ENCODE measurements at places on chromosomes 3 and 15.

DNA sequence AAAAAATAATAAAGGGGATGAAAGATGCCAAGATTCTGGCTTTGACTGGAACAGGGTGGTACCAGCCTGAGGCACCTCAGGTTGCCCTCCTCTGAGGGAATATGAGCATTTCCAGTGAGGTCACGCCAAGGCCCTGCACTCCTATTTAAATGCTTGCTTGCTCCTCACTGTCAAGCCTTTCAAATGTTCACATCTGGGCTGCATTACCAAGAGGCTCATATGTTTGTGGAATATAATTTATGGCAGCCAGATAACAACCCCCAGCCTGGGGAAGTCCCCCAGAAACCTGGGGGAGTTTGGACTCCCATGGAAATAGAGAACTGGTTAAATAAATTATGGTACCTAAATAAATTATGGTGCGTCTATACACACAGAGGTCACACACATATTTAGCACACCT is 88.4 kb downstream of the FRMD4B start:
- no peak for DNase-seq

GRCh38 chr3:43755516-43756200 is 64.9 kb downstream of the ABHD5 start:
- no peak for DNase-seq

DNA sequence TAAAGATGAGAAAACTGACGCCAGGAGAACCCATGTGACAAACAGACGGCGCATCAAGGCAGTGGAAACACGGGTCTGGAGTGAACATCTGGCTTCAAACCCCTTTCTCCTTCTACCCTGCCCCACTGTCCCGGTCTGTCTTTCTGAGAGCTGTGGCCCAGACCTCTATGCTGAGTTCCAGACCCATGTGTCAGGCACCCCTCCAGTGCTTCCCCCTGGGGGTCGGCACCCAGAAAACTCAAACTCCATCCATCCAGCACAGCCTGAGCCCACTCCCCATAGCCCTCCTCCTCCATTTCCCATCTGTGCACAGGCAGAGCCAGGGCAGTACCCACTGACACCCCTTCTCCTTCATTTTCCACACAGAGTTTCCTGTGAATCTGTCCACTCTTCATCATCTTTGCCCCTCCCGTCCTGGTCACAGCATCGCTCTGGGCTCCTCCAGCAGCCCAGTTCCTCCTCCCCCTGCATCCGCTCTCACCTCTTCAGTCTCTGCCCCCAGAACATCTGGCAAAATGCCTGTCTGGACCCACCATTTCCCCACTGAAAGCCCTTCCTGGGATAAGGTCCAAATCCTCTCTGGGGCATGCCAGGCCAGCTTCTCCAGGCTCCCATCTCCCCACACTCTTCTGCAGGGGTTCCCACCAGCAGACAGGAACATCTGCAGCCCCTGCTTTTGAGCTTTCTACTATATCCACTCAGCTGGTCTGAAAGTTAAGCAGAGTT is 2.9 kb downstream of the FAM240A start:
- DNase-seq, result no peak

GRCh38 chr3:100048248-100048647 is 66.1 kb downstream of the FILIP1L start:
- no peak for DNase-seq

- DNase-seq, result no peak
These were observed 186.4 kb downstream of the ADAMTS9 start for GRCh38 chr3:64501298-64501906.

- peak; percentile 58 for DNase-seq
These were observed 17.8 kb downstream of the SPATA12 start for GRCh38 chr3:57078344-57078634.

DNA sequence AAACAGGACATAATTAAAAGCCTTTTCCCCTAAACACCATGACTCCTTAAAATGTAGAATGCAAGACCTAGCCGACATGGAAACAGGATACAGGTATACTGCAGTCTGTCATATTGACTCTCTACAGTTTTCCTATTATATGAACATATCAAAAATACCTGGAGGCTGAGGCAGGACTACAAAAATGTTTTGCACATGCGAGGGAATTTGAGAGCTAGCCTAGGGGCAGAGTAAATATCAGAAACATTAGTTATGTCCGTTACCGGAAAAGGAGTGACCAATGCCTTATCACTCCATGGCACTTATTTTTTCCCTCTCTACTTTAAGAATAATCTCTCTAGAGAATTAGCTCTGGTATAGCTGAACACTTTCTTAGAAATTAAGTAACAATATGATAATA is 732.3 kb downstream of the TUSC7 start:
- no peak for DNase-seq

- DNase-seq, result no peak
These were observed 36.1 kb upstream of the LIMD1 start for GRCh38 chr3:45558431-45558830.

- DNase-seq, result peak; percentile 66
These were observed 100.7 kb downstream of the TIGIT start for GRCh38 chr3:114394551-114394950.

DNA sequence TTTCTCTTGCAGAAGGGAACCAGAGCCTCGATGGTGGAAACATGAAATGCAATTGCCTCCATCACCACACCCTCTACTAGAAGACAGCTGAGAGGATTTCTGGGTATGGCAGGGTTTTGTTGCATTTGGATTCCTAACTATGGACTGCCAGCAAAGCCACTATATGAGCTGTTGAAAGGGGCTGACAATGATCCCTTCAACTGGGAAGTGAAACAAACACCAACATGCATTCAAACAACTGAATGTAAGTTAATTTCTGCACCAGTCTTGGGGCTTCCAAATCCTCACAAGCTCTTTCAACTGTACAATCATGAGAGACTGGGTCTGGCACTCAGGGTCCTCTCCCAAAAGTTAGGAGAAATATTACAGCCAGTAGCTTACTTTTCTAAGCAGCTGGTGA is 116.7 kb upstream of the PLCL2 start:
- no peak for DNase-seq

DNA sequence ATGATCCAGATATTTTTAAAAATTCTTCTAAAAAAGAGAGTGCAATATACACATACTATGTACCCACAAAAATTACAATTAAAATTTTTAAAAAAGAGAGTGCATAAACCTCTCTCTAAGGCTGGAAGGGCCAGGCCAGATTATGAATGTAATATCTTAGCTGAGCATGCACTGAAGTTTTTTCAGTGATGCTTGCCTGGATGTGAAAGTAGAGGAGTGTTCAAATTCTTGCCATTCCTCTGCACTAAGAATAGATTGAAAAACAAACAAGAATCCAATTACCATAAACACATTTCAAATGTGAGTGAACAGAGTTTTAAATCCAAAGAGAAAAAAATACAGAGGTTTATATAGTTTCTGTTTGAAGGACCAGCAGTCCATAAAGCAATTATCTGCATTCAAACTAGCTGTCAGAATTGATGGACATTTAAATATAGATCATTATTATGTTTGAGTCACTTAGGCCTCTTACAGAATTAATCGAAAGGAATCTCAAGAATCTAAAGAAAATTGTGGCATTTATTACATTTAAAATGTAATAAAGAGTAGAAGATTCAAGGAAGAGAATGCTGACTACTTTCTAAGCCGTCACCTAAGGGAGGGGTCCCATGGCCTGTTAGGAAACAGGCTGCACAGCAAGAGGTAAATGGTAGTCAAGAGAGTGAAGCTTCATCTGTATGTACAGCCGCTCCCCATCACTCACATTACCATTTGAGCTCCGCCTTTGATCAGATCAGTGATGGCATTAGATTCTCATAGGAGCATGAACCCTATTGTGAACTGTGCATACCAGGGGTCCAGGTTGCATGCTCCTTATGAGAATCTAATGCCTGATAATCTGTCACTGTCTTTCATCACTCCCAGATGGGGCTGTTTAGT is 159.3 kb upstream of the MDFIC2 start:
- peak; percentile 9 for DNase-seq

GRCh38 chr3:145017959-145018358 is 1046.3 kb downstream of the DIPK2A start:
- DNase-seq, result no peak

DNA sequence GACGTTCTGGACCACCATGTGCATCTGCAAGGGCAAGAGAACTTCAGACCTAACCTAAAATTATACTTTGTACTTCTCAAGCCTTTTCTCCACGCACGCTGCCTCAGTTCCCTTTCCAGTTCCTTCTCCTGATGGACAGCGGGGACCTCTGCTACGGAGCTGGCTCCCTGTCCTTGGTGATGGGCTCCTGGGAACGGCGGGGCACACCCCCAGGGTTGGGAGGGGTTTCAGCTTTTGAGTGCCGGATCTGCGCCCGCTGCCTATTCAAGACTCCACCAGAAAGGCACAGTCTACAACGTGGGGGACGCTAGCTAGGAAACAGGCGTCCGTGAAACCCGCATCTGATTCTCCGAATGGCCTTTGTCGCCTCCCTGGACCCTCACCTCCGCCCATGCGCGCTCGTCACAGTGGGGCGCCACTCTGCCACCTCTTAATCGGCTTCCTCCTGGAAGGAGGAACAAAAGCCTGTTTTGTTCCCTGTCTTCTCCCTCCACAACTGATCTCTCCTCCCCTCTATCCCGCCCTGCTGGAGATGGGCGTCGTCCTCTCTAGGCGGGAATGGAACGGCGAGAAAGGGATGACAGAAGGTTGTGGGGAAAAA is 2.2 kb downstream of the GPR149 start:
- no peak for DNase-seq

GRCh38 chr15:51024735-51025453 is 69.8 kb downstream of the TNFAIP8L3 start:
- DNase-seq, result no peak

GRCh38 chr15:90376789-90377188 is 11.3 kb upstream of the IQGAP1 start:
- DNase-seq, result no peak

GRCh38 chr3:109853077-109853731 is 515.9 kb upstream of the DPPA4 start:
- no peak for DNase-seq

- no peak for DNase-seq
These were observed 43.7 kb downstream of the ATP8B4 start for GRCh38 chr15:50075319-50075718.

DNA sequence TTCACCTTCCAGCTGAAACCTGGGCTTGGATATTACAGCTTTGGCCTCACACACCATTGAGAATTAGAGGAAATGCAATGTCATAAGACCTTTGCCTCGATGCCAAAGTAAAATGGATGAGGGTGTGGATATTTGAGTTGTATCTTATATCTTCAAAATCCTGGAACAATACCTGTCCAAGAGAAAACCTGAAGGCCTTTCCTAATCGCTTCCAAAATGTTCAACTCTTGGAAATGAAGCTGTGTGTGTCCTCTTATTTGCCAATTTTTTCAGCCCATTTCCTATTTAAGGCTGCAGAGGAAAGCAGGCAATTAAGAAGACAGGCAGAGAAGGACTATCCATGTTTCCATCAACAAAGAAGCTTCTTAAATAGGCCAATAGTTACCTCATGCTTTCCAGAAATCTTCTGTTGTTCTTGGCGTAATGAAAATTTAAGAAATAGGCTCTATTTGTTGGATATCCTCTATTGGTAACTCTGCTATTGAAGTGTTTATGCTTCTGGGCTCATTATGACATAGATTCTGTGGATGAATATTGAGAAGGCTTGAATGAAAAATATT is 99.5 kb upstream of the ZBTB20 start:
- DNase-seq, result no peak

DNA sequence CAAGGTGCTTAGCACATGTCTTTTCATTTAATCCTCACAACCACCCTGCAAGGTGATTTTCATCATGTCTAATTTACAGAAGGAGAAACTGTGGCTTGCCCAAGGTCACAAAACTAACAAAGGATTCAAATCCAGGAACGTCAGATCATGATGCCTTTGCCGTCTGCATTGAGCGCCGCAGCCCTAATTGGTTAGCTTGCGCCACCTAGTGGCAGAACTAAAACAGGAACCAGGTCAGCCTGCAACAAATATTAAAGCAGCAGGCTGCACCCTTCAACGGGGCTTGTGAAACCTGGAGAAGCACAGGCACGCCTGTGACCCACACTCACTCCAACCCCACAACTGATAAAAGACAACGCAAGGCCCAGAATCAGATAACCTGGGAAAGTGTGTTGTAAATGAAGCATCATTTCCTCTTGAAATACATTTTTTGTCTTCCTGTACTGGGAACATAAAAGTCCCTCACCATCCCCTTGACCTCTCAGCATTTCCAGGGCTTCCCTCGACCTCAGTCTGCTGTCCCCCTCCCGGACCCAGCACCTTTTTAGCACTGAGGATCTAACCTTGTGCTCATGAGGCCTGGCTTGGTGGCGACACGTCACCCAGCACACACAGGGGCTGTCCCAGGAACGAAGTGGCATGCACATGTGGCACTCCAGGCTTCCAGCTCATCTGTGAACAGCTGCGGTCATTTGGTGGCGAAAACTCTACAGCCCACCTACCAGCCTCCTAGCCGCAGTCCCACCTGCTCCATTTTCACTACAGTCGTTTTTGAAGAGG is 17.3 kb downstream of the DPH3 start:
- peak; percentile 74 for DNase-seq

DNA sequence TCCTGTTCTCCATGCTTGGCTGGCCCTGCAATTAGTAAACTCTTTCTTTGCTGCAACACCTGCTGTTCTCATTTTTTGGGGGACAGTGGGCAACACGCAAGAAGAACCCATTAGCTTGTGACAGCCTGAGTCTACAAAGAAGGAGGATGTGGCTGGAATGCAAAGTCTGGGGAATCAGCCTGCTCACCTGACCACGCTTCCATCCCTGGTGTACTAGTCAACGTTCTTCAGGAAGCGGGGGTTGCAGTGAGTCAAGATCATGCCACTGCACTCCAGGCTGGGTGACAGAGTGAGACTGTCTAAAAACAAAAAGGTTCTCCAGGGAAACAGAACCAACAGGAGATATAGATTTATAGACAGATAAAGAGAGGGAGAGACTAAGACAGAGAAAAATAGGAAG is 27.7 kb upstream of the KBTBD12 start:
- no peak for DNase-seq

- peak; percentile 26 for DNase-seq
These were observed 61.9 kb downstream of the LRRK1 start for GRCh38 chr15:100981086-100981485.

GRCh38 chr3:46576-46975 is 150.0 kb upstream of the CHL1 start:
- DNase-seq, result no peak

GRCh38 chr15:92316586-92317295 is 76.9 kb upstream of the ST8SIA2 start:
- no peak for DNase-seq

DNA sequence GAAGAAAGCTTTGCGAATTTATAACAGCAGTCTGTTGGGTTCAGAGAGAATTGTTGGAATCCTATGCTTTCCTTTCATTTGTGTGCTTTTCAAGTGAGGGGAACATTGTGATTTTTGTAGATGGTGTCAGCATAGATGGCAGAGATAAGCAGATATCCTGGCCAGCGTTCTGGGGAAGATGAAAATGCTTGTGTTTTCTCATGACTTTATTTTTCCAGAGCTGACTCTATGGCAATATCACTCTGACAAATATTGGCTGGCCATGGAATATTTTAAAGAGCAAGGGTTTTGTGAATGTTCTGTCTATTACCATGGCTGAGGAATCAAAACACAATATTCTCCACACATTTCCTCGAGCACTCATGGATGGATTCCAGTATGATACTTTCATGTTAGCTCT is 108.8 kb downstream of the MITF start:
- no peak for DNase-seq
